ENCODE measurements at places on chromosomes 13 and 19.
A peak's percentile ranks its signal among the peaks of the same experiment; 100 is the strongest.

DNA sequence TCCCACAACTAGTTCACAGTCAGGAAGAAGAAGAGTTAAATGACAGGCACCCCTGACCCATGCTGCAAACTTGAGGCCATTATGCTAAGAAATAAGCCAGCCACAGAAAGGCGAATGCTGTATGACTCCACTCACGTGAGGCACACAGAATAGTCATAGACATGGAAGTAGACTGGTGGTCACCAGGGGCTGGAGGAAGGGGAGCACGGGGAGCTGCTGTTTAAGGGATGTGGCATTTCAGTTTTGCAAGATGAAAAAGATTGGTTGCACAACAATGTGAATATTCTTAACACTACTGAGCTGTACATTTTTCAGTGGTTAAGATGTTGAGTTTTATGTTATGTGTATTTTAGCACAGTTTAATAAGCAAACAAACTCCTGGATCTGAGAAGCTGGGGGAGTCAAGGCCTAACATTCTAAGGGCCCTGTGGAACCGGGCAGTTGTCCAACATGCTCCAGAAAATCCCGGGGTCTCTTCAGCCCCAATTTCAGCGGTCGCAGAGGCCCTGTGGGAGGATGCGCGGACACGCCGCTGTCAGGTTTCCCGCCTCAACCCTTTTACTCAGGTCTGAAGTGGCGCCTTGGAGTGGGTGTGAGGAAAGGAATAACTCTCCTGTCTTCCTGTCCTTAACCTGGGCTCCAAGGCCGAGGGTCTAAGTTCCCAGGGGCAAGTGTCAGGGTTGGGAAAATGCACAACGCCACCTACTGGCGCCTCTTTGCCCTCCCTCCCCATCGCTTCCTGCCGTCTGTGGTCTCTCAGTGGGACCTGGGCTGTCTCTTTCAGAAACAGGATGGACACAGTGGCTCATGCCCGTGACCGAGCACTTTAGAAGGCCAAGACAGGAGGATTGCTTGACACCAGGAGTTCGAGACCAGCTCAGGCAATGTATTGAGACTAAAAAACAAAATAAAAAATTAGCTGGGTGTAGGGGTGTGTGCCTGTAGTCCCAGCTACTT, 4.4 kb upstream of the TMEM272 start:
- DNase-seq: no peak

GRCh38 chr19:17526922-17527321, 15.5 kb downstream of the PGLS start:
- peak; percentile 11 for DNase-seq

GRCh38 chr19:4313847-4314490, 9.6 kb downstream of the FSD1 start:
- no peak for DNase-seq

- no peak for DNase-seq
Observed at GRCh38 chr13:75271846-75272245, 210.1 kb downstream of the TBC1D4 start.

GRCh38 chr13:83549671-83550070, 332.6 kb downstream of the SLITRK1 start:
- no peak for DNase-seq

DNA sequence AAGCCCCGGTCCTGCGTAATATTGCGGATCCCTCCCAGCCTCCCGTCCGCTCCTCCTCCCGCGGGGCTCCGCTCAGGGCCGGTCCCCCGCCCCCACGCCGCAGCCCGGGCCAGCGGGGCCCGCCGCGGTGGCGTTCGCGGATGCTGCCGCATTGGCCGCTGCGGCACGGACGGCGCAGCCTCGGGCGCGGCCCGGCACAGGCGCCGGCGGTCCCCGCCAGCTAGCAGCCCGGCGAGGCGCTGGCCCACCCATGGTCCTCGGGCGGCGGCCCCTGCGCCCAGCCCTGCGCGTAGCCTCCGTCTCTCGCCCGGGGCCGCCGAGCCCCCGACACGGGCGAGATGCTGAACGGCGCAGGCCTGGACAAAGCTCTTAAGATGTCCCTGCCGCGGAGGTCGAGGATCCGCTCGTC, at the start of gene ATP8A2:
Gene ATP8A2, plus strand, starts transcription at position 100 of the 409 bp plus-strand sequence. Its CDS starts 239 bp downstream, at position 339.
- no peak for DNase-seq

GRCh38 chr19:54928299-54928698, 19.0 kb downstream of the NLRP7 start:
- DNase-seq: no peak

- DNase-seq: no peak
Observed at GRCh38 chr19:45864629-45865082, 530 bp downstream of the FOXA3 start.

DNA sequence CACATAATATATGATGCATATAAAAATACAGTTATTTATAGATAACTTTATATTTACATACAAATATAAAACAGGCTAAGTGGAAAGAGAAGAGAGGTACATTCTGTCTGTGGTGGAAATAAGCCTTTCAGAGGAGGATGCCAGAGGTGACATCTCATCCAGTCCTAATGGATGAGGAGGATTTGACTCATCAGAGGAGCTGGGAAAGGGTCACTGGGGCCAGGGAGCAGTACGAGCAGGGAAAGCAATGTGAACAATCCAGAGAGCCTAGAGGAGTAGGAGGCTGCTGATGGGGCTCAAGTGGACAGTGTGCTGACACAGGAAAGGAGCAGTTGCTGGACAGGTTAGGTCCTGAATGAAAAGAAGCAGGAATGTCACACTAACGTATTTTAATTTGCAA, 18.6 kb downstream of the NALCN start:
- no peak for DNase-seq

DNA sequence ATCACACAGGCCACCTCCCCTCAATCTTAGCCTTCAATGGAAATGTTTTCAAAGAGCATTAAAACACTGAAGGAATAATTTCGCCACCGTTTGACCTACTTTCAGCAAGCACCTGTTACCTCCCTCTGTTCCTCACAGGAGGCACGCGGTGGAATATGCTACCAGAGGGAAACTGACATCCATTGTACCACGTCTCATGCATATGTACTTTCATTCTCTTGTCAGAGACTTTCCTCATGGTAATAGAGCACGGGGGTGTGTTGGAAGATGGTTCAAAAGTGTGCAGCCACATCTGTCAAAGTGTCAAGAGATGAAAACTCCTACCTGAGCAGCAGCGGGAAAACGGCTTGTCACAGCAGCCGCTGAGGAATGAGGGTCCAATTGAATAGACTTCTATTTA, 143.4 kb downstream of the NALCN start:
- no peak for DNase-seq

DNA sequence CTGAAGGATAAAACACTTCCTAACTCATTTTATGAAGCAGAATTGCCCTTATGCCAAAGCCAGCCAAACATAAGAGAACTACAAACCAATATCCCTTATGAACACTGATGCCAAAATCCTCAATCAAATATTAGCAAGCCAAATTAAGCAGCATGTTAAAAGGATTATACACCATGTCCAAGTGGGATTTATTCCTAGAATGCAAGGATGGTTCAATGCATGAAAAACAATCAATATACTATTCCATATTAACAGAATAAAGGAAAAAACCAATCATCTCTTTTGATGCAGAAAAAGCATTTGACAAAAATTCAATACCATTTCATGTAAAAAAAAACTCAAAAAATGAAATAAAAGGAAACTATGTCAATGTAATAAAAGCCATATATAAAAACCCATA, 10.9 kb downstream of the ZNF792 start:
- DNase-seq: no peak

DNA sequence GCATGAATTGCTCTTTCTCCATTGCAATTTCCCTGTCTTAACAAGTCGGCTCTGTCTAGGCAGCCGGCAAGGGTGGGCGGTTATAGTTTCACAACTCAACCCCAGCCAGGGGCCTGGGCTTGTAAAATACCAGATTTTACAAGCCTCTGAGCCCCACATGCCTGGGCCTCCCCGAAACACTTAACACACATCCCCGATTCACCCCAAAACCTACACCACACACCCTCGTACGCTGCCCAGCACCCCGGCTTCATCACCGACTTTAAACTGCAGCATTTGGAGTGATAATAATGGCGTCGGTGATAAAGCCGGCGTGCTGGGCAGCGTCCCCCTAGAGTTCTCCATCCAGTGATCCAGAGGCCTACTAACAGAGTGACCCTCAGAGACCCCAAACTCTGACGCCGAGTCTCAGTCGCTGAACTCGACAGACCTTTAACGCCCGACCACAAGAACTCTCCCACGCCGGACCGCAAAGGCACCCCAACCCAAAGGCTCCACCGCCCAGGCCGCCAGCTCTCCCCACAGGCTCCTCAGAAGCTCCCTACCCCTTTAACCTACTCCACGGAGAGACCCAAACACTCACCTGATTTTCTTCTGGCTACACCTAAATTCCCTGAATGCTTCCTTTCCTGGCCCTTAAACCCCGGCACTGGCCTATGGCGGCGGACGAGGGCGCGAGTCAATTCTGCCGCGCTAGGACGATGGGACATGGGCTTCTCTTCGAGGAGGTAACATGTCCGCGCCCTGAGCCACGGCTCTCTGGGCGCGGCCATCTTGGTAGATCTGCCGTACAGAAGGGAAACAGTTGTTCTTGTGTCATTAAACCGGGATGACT, at the start of gene ZNF649:
Gene ZNF649, minus strand, starts transcription at position 687 of the 835 bp plus-strand sequence. CDS start 4,910 bp downstream, outside the sequence.
- DNase-seq: peak; percentile 51

GRCh38 chr13:48629277-48629676, 24.5 kb upstream of the CYSLTR2 start:
- no peak for DNase-seq

- DNase-seq: no peak
Observed at GRCh38 chr19:54937926-54938325, 9.4 kb downstream of the NLRP7 start.

- DNase-seq: no peak
Observed at GRCh38 chr13:109318945-109319590, 467.3 kb downstream of the IRS2 start.

GRCh38 chr19:34904664-34905527, 21.8 kb upstream of the ZNF30 start:
- no peak for DNase-seq

- no peak for DNase-seq
Observed at GRCh38 chr13:113971471-113972231, 2.2 kb downstream of the C13orf46 start.

GRCh38 chr13:110089815-110090214, 217.1 kb downstream of the COL4A1 start:
- no peak for DNase-seq

- DNase-seq: no peak
Observed at GRCh38 chr19:18311502-18312091, 11.3 kb downstream of the LSM4 start.

- DNase-seq: no peak
Observed at GRCh38 chr19:5954293-5954692, 23.6 kb downstream of the RANBP3 start.

DNA sequence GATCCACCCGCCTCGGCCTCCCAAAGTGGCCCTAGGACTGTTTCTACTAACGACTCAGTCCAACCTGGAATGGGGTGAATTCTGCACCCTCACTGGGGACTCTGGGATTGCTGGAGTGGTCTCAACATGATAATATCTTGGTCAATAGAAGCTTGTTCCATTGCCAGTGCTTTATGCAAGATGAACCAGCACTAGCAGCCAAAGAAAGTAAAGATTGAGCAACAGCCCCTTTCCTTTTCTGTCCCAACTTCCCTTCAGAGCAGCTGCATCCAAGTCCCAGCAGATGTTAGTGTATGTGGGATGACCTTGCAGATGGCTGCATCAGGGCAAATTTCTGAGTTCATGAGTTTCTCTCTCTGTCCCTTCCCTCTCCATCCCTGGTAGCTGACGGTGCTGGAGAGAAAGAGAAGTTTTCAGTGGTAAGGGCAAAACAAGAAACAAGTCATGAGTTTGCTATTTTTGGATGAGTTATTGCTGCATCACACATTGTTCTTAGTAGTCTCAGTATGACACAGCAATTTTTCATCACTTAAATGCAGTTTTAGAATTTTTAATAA, 183.6 kb upstream of the EDNRB start:
- no peak for DNase-seq

DNA sequence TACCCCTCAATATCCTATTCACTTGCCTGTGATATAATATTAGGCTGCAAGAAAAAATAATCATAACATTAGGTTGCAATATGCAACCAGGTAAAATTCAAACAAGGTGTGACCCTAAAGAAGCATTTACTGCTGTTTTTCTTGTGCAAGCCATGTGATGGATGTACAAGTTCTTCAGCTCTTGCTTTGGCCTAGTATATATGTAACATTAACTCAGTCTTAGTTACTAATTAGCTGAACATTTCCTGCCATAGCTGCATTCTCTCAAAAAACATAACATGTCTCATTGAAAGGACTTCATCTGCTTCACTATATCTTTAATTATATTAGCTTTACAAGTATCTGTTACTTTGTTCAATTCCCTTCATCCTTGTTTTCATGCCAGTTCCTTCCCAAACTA, 406.8 kb upstream of the HTR2A start:
- DNase-seq: no peak

DNA sequence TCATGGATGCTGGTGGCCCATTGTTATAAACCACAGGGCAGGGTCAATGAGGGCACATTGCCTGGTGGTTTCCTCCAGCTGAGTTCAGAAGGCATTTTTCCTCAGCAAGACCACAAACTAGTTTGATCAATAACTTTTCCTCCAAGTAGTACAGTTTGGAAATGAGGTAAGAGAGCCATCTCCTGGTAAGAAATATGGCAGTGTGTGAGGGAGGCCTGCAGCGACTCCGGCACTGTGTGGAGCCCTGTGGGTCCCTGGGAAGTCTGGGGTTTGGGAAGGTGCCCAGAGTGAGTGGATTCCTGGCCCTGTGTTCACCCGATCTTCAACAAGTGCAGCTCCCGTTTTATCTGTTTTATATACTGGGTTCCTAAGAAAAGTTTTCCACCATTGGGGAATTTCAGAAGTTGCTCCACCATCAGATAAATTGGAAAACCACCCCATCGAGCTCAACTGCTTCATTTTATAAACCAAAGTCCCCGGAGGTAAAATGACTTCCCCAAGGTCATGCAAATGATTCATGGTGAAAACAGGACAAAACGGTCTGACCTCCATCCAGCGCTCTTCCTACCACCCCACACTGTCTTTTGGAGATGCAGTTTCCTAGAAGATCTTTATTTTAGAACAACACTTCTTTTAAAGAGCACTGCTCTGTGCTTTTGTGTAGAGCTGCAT, 148.4 kb downstream of the KATNAL1 start:
- DNase-seq: no peak

GRCh38 chr19:4018775-4019504, 11.4 kb downstream of the PIAS4 start:
- no peak for DNase-seq

DNA sequence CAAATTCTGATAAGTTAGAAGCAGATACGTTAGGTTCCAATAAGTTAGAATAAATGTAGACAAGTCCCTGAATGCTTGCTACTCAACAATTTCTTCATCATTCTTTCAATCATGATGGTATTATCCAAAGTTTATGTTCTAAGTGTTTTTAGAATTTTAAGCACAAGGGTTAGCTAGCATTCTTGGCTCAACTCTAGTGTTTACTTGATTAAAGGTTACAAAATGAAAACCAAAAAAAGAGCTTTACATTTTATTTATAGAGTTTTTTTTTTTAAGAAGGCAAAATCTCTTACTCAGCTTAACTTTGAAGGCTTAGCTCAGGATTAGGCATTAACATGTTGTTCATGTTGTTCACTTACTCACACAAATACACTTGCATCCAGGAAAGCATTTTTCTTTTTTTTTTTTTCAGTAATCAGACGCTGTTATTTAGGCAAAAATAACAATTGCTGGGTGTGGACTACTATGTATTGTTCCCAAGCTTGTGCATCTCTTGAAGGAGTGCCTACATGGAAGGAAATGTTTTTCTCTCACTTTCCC, 420.6 kb downstream of the DCT start:
- no peak for DNase-seq

GRCh38 chr13:21405309-21405708, 53.8 kb downstream of the ZDHHC20 start:
- no peak for DNase-seq

All from activated CD4-positive, CD25-positive, alpha-beta regulatory T cell (primary cell).